CMK (cell line): ENCODE measurements at places on chromosomes 3 and 15.

- DNase-seq = no peak
Measured at GRCh38 chr15:68061602-68062001, 7.5 kb downstream of the PIAS1 start.

GRCh38 chr3:190867071-190867470 is 4.6 kb upstream of the GMNC start:
- no peak for DNase-seq

- no peak for DNase-seq
Measured at GRCh38 chr15:83206526-83207008, 1.1 kb downstream of the HDGFL3 start.

GRCh38 chr15:76840830-76841460 is 64.2 kb downstream of the SCAPER start:
- DNase-seq = no peak

- no peak for DNase-seq
Measured at GRCh38 chr3:34174740-34175139, 376.3 kb downstream of the PDCD6IP start.

DNA sequence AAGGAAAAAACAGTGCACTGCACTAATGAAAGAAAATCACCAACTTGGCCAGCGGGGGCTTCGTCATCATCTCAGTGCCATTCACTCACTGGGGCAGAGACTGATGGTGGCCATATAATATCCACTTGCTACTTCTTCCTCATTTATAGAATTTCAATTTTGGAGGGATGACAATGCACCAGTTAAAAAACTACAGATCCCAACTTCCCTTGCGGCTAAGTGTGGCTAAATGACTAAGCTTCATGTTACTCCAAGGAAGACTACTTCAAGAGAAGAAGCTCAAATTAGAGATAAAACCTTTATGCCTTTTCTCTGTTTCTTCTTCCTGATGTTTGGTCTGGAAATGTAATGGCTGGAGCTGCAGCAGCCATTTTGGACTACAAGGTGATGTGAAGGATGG is 38.8 kb downstream of the NGLY1 start:
- DNase-seq = no peak

DNA sequence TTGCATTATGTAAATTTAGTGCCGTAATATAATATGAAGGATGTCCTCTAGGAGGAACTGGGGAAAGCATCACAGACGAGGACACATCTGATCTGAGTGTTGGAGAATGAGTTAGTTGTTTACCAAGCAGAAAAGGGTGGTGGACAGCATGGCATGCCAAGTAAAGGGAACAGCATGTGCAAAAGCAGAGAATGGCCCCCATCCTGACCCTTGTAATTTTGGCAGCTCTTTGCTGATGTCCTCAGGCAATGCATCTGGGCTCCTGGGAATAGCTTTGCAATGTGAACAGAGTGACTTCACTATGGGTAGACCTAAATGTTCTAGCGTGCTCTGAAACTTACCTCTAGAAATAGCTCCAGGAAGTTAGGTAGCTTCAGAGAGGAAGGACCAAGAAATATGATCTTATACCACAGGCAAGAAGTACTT is 263.3 kb downstream of the LPP start:
- DNase-seq = no peak

- DNase-seq = no peak
Measured at GRCh38 chr15:88342666-88343065, 86.1 kb upstream of the NTRK3 start.

GRCh38 chr3:68256635-68257223 is 602.3 kb upstream of the SUCLG2 start:
- DNase-seq = no peak

- DNase-seq = no peak
Measured at GRCh38 chr15:73934281-73934680, 8.0 kb downstream of the LOXL1 start.

GRCh38 chr3:172559020-172559419 is 35.8 kb upstream of the TNFSF10 start:
- no peak for DNase-seq

GRCh38 chr3:145623349-145623748 is 537.6 kb downstream of the PLOD2 start:
- no peak for DNase-seq

DNA sequence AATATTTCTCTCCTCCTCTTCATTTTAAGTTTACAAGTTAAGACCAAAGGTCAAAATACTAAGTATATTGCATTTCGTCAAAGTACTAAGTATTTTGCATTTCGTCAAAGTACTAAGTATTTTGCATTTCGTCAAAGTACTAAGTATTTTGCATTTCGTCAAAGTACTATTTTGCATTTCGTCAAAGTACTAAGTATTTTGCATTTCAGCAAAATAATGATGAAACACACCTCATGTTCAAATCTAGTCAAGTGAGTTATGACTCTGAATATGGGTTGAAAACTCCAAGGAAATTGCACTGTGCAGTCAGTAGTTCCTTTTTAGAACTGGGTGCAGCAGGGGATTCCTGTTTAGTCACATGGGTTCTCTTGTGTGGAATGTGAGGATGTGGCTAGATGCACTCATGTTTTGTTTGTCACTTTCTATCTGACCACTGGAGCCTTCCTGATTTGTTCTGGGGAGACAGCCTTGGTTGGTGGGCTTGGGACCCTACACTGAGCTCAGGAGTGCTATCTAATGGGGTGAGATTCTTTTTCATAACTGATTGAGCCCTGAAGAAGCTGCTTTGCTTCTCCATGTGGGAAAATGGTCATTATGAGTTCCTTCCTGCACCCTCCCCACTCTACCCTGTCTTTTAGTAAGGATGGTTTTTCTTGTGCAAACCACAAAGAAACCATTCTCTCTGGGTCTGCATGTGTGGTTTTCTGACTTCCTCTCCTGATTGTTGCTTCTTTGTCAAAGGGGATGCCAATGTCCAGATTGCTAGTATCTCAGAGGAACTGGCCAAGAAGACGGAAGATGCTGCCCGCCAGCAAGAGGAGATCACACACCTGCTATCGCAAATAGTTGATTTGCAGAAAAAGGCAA is 73.4 kb downstream of the CCK start:
- DNase-seq = peak; percentile 52

- no peak for DNase-seq
Measured at GRCh38 chr15:82810061-82810889, 847 bp downstream of the WHAMM start.

DNA sequence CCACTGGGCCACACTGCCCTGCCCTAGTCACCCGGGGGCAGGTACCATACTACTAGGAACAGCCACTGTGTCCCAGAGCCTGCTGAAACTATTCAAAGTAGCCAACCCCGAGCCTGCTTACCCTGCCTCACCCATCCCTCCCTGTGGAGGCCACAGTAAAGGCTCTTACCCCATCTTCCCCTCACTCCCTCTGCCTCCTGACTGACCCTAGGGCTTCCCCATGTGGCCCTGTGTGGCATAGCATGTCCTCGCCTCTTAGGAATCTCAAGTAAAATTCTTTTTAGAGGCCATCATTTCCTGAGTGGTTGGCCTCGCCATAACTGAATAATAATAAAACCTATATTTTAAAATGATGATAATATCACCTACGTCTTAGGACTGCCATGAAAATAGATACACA is 112.2 kb upstream of the SLC6A11 start:
- DNase-seq = no peak

DNA sequence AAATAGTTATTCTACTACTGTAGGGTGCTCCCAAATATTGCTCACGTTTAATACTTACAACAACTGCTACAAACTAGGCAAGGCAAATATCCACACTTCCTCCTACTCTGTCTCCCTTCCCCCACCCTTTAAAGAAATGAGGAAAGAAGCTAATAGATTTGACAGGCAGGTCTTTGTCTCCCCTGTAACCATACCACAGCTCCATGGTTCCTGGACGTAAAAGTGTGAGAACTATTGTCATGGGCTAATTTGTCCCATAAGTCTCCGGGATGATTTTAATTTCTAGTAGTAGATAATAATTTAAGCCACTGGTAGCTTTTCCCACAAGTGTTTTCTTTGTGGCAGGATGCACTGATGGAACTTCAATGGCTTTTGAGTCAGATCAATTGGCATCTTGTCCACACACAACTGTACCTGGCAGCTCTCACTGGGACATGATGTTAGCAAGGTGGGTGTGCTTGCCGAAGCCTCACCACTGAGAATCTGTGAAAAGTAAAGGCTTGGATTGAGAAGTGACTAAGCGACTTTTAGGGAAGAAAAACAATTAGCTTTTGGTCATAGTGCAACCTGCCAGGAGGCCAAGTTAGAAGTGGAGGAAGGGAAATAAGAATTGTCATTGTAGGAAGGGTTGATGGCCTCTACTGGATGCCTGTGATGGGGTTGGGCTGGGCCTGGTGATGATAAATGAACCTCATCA is 1.4 kb upstream of the CPOX start:
- DNase-seq = no peak

GRCh38 chr15:95471690-95472086 is 858.8 kb upstream of the NR2F2 start:
- no peak for DNase-seq

- DNase-seq = no peak
Measured at GRCh38 chr3:62839748-62840147, 35.5 kb downstream of the CADPS start.

GRCh38 chr15:51647128-51647562 is 24.6 kb upstream of the DMXL2 start:
- DNase-seq = peak; percentile 58

DNA sequence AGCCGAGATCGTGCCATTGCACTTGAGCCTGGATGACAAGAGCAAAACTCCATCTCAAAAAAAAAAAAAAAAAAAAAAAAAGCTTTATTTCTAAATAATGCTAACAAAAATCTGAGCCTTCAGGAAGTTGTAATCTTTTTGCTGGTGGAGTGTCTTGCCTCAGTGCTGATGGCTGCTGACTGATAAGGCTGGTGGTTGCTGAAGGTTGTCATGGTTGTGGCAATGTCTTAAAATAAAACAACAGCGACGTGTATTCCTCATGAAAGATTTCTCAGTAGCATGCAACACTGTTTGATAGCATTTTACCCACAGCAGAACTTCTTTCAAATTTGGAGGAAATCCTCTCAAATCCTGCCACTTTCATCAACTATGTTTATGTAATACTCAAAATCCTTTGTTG is 77.4 kb upstream of the PTPRG start:
- DNase-seq = no peak

DNA sequence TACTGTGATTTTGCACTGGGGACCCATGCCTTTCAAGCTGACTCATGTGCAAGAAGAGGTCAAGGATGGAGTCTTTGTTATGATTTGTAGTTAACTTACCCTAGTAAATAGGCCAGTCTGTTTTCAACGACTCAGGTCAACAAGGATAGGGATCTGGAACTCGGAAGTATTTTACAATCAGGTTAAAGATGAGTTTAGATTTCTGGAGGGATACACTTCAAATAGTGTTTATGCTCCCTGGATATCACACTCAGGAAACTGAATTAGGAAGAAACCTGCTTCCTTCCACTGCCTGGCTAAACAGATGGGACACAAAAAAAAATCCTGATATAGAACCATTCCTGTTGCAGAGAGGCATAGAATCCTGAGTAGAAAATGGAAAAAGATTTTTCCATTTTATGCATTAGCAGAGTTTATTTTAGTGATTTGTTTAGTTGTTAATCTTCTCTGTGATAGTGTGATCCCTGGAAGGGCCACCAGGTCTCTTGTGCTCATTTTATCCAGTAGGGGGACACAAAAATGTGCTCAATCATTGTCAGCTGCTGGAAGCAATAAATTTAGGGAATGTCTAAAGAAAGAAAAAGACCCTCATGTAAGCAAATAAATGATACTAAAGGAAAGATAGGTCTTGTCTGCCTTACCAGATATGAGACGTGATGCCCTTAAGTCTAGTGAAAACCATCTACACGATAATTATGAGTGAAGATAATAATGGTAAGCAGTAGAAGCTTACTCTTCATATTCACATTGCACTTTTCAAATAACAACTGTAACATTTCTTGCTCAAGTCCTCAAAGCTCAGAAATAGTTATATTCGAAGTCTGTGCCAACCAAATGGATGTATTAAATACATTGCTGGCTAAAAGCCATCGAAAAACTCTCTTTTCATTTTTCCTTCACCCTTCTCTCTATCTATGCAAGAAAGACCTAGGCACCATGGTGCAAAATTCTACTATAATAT is 452.1 kb upstream of the KCNMB2 start:
- DNase-seq = no peak

DNA sequence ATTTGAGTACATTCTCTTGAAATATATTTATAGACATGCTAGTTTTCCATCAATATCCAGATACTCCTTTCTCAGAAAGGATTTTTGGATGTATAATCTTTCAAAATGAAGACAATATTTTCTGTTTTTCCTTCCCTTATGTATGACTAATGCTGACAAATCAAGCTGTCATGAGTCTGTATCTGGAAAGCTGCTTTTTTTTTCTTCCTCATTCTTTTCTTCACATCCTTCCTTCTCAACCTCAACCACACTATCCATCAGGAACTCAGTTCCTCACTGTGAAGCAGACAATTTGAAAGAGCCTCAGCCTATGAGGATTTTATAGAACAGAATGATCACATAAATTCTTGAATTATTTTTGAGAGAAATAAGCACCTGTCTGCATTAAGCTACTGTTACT is 335.9 kb upstream of the EPHA6 start:
- no peak for DNase-seq

DNA sequence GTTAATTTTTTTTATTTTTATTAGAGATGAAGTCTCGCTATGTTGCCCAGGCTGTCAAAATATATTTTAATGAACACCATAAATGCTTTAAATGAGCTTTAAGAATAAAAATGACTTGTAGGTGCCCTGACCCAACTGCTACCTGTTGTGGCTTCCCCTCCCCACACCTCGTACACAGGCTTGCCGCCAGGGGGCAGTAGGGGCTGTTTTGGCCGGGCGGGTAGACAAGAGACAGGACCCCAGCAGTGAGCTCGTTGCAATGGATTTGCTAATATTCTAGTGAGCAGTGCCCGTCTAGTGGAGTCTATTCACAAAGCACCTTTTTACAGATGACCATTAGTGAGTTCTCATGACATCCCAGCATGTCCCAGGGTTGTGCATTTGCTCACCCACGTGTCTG is 418.1 kb downstream of the OCA2 start:
- no peak for DNase-seq

DNA sequence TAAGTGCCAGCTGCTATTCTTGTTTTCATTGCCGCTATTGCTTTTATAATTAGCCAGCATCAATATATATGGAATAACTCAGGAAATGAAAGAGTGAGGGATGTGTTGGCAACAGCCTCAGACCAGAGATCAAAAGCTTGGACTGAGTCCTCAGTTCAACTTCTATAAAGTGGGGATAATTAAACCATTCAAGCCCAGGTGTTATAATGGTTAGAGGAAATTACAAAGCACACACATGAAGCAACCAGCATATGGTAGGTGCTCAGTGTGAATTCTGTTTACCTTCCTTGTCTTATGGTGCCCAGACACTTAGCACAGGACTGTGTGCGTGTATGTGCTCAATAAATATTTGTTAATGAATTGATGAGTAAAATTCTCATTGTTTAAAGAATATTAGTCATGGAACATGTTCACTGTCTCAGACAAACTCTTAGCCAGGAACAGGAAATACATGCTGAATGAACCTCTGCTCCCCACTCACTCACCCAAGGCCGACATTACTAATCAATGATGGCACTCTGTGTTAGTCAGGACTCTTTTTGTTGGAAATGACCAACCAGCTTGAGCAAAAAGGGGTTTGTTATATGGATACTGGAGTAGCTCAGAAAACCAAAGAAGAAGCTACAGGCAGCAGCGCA is 16.7 kb upstream of the CCDC174 start:
- DNase-seq = no peak

GRCh38 chr3:195904368-195904767 is 4.0 kb downstream of the TNK2 start:
- DNase-seq = no peak
